ENCODE measurements at places on chromosomes 6 and 20. TPM values are rescaled to one million over a fixed set of nuclear protein-coding genes. Genes with fewer than 3 reads are reported as not detected.

STMND1 gene
- not detected for total RNA-seq

BPI gene
- total RNA-seq = not detected

PROKR2 gene
- total RNA-seq = not detected

OPRL1 gene
- 1.0 TPM for total RNA-seq

SYNDIG1 gene
- total RNA-seq = 1.6 TPM

PRKN gene
- not detected for total RNA-seq

LY6G6F gene
- total RNA-seq = not detected

FNDC1 gene
- 0.08 TPM for total RNA-seq

SYNE1 gene
- total RNA-seq = 17.3 TPM

SYCP2 gene
- 0.30 TPM for total RNA-seq

FAM217A gene
- total RNA-seq = not detected

BFSP1 gene
- 4.6 TPM for total RNA-seq

Measured in A549 treated with Hydrocortisone at 1 μM for 4 hours (cell line).